Fibroblast of villous mesenchyme (primary cell): ENCODE measurements at places on chromosomes 1 and 21.

- no peak for DNase-seq
Observed at GRCh38 chr1:67465375-67465774, 35.2 kb upstream of the SERBP1 start.

DNA sequence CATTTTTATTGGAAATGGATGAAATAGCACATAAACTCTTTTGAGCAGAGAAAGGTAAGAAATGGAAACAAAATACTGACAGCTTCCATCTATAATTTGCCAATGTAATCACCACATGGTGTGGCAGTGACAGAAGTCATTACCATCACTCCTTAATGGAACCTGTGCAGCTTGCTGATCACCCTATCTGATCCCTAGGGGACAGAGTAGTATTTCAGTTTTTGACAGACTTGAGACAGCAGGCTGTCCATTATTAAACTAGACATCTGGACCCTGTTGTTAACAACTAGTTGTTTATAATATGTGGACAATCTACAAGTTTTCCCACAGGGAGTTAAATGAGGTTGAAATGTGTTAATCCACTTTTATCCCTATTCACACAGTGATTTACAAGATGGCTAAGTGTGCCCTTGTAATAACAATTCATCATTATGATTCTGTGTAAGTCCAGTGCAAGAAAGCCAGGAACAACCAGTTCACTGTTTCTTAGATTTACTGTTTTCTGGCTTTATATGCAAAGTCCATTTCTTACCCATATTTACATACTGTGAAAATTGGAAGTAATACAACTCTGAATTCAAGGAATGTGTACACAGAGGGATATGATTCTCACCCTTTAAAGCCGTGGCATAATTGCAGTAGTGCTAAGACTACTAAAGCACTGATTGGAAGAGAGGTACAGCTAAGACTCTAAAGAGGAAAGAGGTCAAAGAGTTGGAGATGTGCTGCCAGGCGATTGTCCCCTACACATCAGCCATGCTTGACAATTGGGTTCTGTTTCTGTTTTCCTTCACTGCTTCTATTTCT lies 9.1 kb downstream of the KCNT2 start:
- no peak for DNase-seq

DNA sequence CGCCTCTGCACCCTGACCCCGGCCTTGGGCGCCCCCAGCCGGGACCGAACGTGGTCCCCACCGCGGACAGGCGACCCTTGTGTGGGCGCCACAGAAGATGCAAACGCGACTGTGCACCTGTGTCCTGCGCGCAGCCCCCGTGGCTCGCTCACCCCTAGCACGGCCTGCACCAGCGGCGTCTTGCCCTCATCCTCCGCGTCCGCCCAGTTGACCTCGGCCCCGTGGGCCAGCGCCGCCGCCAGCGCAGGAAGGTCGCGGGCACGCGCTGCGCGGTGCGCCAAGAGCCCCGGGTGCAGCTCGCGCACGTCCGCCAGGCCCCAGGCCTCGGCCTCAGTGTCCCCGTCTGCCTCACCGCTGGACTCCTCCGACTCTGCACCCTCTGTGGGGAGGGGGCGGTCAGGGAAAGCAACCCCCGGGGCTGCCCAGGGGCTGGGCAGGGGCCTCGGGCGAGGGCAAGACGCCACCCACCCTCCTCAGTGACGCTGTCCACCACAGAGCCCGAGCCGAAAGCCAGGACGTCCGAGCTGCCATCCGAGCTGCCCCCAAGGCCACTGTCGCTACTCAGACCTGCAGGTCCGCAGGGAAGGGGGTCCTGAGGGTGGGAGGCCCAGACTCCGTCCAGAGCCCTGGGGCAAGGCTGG lies 13.4 kb downstream of the ACAP3 start:
- DNase-seq, result no peak

GRCh38 chr1:187074445-187075048 lies 245.8 kb downstream of the PLA2G4A start:
- no peak for DNase-seq
